Breast epithelium (tissue), 4 donors: ENCODE measurements at places on chromosomes 5 and 9.

- no peak for DNase-seq
Measured at GRCh38 chr9:95980262-95981125, 105.0 kb downstream of the ERCC6L2 start.

GRCh38 chr9:8494571-8494970 lies 695.0 kb upstream of the DMAC1 start:
- DNase-seq, result no peak

DNA sequence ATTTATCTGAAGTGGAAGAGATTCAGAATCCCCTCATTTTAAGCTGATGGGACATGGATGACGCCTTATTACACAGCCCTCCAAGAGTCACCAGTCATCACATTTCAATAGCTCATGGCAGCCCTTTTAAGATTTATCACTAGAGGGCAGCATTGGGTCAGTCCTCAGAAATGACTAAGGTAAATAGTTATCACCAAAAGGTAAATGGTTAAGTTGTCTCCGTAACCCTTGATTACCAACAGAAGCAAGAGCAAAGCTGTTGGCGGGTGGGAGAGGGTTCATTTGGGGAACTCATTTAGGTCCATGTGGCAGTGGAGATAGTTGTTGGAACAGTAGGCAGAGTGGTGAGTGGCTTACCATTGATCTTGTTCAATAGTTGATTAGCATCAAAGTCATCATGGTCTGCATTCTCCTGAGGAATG lies 12.0 kb upstream of the C9 start:
- no peak for DNase-seq

- no peak for DNase-seq
Measured at GRCh38 chr5:10912435-10912834, 151.4 kb upstream of the DAP start.

GRCh38 chr9:85594316-85594715 lies 147.4 kb downstream of the AGTPBP1 start:
- no peak for DNase-seq

- no peak for DNase-seq
Measured at GRCh38 chr9:32340361-32340760, 44.1 kb upstream of the ACO1 start.

DNA sequence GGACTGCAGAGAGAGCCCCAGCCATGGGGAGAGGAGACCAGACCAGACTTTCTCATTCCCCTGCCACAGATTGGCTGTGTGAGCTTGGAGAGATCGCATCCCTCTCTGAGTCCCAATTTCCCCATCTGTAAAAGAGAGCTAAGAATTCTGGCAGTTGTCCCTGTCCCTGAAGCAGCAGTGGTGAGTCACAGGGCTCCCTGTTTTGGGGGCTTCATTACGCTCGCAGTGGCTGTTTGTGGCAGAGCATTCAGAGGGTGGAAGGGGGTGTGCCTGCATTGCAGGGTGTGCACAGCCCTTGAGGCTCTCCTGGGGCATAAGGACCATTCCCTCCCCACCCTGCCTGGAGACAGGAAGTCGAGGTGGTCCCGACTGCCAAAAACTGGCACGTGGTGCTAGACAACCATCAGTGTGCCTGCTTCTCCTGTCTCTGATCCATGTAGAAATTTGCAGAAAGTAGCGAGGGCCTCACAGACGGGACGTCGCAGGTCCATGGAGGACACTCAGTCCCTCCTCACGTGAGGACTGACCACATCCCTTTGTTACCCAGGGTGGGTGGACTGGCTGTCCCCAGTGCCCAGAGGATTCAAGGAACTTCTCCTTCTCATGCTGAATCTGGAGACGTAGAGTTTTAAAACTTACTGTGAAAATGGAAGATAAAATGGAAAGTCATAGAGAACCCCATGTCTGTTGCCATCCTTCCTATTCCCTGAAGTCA lies 35.3 kb downstream of the HRH2 start:
- no peak for DNase-seq

- DNase-seq, result no peak
Measured at GRCh38 chr5:137372016-137372772, 126.9 kb downstream of the SPOCK1 start.

DNA sequence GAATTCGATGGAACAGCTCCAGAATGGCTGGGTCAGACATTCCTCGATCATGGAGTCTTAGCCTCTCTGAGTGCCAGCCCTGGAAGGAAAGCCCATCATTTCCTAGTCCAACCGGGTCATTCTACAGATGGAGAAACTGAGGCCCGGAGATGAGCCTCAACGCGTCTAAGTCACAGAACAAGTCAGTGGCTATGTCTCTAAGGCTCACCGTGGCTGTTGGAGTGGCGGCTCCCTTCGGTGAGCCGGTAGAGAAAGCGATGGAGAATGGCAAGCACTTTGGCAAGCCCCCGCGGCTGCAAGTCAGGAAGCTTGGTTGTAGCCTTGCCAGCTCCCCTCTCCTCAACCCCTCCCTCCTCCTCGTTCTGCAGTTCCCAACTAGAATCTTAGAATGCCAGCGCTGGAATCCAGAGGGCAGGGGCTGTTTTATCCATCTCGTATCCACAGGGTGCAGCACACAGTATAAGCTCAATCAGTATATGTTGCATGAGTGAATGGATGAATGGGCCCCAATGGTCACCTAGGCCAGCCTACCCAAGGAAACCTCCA lies 438 bp upstream of the ARSI start:
- DNase-seq, result no peak

DNA sequence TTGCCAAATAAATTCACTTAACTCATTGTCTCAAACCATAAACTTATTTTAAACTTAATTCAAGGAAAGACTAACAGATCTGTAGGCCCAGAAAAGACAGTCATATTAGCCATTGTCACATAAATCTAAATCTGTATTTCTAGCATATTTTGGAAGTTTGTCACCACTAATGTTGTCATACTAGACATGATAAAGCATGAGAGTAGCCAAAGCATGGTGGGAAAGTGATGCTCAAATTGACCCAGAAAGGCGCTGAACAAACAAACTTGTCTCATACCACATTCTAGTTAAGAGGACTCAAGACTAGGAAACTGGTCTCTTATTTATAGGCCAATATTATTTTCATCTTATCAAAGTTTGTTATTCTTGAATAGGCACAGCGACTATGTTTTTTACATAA lies 99.4 kb downstream of the VCAN start:
- DNase-seq, result no peak

DNA sequence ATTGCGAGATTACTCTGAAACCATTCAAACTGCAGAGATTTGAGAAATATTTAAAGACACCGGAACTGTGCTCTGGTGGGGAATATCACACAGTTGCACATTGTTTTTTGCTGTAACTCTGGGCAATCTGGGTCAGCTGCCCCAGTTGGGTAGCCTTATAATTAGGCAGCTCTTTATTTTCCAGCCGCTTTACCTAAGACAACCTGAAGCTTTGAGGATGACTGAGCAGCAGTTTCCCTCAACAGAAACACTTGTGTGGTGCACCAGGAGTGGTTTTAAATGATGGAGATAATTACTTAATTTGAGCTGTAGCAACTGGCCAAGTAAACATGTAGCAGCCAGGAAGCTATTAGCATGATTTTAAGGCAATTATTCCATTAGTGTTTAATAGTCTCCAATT lies 2.9 kb downstream of the PLCXD3 start:
- no peak for DNase-seq

- no peak for DNase-seq
Measured at GRCh38 chr9:69822116-69822750, 1.6 kb downstream of the CFAP95 start.

- DNase-seq, result no peak
Measured at GRCh38 chr5:116446356-116447005, 128.1 kb downstream of the SEMA6A start.

GRCh38 chr5:42621662-42622061 lies 135.0 kb upstream of the CCDC152 start:
- DNase-seq, result no peak

DNA sequence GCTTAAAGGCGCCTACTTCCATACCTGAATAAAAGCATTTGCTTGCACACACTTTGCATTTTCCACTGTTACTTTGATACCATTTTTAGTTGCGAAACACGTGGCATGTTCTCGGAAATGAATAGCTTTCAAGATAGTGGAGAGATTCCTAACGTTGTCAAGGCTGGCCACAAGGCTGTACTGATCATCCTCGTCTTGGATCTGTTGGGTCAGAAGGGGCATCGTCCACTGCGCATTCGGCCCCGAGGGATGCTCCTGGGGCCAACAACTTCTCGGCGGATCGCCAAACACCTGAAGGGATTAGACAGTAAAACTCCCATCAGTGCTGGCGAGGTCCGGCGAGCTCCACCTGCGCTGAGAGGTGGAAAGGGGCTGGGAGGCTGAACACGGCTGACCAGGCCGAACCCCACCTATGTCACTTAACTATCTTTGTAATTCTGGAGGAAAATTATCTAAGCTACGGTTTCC lies 599 bp downstream of the RAD1 start:
- DNase-seq, result no peak
